NCI-H460 (cell line): ENCODE measurements at places on chromosomes 2 and 18. TPM values are rescaled to one million over a fixed set of nuclear protein-coding genes. Genes with fewer than 3 reads are reported as not detected.

SAG gene
- total RNA-seq = not detected in 2 replicates

ANKAR gene
- total RNA-seq = 7.8 and 15.0 TPM in 2 replicates

GRCh38 chr2:151716721-151717120 lies 17.6 kb downstream of the NEB start:
- DNase-seq = no peak

DNA sequence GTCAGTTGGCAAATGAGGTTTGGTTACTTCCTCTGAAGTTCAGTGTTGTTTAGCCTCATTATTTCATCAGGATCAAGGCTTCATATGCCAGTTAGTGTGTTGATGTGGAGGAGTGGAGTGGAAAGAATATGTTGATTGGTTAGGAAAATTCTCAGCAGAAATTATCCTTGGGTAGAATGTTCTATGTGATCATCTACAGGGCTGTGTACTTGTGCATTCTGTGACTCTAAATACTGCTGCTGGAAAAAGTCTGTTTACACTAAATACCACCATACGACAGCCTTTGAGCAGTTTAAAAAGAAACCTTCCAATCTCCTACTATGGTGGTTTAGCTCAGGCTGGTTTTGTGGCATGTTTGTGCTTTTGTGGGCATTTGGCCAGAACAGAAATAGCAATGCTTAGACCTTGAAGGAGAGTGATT lies 25.8 kb downstream of the CAB39 start:
- no peak for DNase-seq

GRCh38 chr2:128301501-128301966 lies 17.1 kb downstream of the HS6ST1 start:
- DNase-seq = no peak

- DNase-seq = no peak
These were observed 297.9 kb upstream of the MMADHC start for GRCh38 chr2:149885468-149885867.

DNA sequence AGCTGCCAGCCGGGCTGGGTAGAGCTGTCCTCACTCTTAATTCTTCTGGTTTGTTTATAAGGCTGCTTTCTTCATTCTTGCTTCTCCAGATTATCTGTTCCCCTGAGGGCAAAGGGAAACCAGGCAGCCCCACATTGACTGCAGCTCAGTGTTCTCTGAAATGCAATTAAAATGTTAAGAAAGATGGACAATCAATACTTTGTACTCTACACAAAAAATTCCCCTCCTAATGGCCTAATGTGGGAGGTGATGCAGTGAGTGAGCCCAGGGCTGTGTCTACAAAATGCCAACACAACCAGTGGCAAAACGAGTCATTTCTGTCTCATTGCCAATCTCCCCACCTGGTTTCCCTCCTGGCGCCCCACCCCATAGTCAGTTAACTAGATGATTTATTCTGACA lies 541.7 kb upstream of the RAB6C start:
- DNase-seq = no peak

NMUR1 gene
- total RNA-seq = not detected in 2 replicates

- DNase-seq = no peak
These were observed 60.7 kb downstream of the INPP4A start for GRCh38 chr2:98505311-98505808.

DNA sequence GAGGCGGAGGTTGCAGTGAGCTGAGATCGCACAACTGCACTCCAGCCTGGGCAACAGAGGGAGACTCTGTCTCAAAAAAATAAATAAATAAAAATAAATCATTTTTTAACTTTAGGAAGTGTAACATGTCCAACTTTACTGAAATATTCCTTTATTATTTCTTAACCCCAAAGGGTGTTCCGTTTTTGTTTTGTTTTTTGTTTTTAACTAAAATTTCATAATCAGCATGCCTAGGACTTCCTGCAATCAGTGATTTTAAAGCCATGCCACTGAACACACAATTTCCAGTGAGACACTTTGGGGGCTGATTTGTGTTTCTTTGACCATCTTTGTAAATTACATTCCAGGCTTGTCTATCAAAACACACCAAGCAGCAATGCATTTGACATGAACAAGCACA lies 7.1 kb downstream of the CATIP start:
- DNase-seq = no peak

DNA sequence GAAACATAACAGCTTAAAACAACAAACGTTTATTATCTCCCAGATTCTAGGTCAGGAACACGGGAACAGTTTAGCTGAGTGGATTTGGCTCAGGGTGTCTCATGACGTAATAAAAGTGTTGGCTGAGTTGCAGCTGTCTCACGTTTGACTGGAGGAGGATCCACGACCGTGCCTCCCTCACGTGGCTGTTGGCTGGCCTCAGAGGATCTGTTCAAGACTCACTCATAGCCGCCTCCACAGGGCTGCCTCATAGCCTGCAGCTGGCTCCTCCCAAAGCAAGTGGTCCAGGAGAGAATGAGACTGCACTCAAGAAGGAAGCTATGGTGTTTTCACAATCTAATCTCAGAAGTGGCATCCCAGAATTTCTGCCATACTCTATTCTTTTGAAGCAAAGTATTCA lies 167.1 kb downstream of the RPRM start:
- no peak for DNase-seq

- DNase-seq = no peak
These were observed 207.0 kb upstream of the COL3A1 start for GRCh38 chr2:188767176-188767575.

DNA sequence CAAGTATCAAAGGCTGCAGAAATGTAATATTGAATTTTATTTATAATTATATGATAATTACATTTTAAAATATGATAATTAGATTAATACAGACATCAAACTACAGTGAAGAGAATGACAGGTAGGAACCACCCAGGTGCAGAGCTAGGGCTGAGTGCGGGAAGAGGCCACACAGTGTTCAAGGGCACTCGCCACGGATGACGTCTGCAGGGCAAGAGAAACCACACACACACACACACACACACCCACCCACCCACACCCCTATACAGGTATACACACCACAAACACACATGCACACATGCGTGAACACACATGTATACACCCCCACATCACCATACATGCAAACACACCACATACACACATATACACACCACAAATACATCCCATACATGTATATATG lies 41.2 kb downstream of the MBP start:
- no peak for DNase-seq

GRCh38 chr2:8993196-8993901 lies 10.1 kb downstream of the MBOAT2 start:
- no peak for DNase-seq

PLCL1 gene
- total RNA-seq = 0.02 and 0.09 TPM in 2 replicates

GRCh38 chr2:176817061-176817565 lies 395.5 kb upstream of the HNRNPA3 start:
- DNase-seq = no peak
